Activated naive CD8-positive, alpha-beta T cell treated with anti-CD3 and anti-CD28 coated beads, Interleukin-2, amount 50 U/mL, for 16 hours (primary cell): ENCODE measurements at places on chromosomes 5 and 9.

DNA sequence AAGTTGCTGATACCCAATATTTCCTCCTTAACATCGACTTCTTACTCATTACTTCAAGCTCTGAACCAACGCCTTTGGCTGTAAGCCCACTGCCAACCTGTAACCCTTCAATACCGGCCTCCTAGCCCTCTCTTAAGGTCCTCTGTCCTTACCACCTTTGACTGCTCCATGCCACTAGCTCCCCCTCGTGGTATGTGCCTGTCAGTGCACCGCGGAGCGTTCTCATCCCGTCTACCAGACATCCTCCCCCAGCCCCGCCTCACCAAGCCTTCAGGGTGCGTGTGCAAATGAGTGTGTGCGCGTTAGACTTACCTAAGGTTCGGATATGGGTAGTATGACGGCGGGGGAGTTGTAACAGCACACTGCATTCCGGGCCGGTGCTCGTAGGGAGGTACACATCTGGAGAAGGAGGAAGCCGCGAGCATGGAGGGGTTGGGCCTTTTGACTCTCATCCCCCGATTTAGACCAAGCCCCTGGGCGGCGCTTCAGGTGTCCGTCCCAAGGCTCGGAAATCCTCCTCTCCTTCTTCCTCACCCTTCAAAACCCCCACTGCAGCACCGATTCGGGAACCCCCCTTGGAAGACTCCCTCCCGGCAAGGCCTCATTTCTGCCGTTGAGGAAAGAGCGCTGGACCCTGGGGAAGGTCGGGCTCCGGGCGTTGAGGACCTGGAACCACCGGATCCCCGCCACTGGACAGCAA is 2.8 kb upstream of the MYORG start:
- peak; percentile 87 for DNase-seq

DNA sequence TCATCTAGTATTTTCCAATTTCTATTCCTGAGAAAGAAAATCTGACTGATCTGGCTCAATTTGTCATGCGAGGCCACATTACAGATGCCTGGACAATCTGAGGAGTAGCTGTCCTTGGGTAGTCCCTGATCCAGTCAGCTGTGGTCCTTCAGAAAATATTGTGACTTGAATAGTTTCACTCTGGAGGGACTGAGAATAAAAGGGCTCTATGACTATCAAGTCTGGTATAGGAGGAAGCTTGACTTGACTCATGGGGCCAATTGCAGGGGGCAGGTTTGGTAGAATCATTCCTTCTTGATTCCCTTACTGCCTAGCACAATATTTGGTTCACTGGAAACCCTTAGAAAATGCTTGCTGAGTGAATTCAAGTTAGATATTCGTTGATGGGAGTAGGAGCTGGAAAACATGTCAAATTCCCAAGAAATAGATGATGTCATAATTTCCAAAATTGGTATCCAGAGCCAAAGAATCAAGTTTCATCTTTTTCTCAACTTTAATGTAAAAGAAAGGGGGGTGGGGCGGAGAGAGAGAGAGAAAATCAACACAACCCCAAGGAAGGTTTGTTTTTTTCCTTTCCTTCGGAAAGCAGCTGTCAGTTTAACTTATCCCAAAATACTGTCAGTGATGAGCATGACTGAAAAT is 32.4 kb upstream of the STX17 start:
- no peak for DNase-seq

- no peak for DNase-seq
Measured at GRCh38 chr5:92641031-92641962, 939.7 kb downstream of the NR2F1-AS1 start.

GRCh38 chr5:132012371-132013005 is 1.0 kb upstream of the ACSL6 start:
- DNase-seq, result no peak

DNA sequence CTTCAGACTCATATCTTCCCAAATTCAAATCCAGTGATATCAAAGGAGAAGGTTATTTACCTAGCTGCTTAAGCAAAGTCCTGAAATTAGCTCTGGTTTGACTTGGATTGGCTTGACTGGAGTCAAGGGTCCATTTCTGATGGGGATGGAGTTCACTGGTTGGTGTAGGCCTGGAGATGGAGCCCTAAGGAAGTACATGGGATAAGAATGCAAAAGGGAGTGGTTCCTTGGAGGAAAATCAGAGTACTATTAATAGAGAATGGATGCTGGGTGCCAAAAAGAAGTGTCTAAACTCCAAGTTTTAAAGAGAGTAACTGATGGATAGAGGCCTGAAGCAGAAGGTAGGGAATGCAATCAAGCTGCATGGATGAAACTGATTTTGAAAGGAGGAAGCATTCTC is 13.8 kb downstream of the TXNDC8 start:
- no peak for DNase-seq

DNA sequence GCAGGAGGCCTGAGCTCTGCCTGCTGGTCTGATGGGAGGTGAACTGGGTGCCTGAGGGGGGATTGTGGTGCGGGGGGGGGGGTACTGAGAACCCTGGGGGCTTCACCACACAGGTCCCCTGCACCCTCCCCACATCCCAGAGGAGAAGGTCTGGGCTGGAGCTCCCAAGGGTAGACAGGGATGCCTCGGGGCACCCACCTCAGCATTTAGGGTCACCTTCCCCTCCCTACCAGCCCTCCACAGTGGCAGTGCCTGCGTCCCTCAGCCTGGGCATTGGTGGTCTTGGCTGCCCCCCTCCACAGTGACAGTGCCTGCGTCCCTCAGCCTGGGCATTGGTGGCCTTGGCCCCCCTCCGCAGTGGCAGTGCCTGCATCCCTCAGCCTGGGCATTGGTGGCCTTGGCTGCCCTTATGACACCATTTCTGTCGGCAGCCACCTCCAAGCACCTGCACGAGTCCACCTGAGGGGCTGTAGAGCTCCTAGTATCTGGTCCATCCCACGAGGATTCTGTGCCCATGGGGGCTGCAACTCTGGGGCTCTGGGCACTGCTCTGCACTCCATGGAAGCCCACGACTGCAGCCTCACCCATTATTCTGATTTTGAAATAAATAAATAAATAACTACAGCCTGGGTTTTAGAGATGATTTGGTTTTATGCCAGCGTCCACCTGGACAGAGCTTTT is 21.5 kb downstream of the NKD2 start:
- DNase-seq, result no peak

DNA sequence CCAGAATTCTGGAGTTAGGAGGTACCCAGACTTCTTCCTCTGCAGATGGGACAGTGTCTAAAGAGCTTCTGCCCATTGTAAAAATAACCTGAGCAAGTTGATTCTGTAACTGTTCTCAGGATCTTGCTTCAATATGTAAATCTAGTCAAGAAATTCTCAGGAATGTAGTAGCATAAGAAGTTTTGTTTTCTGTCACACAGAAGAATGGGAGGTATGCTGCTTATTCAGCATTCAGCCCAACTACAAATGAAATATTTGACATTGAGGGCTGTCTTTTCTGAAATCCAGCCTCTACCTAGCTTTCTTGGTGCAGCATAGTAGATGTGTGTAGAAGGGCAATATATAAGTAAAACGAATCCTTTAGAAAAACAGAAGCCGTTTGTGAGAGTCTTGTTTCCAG is 13.8 kb downstream of the MACIR start:
- DNase-seq, result no peak

DNA sequence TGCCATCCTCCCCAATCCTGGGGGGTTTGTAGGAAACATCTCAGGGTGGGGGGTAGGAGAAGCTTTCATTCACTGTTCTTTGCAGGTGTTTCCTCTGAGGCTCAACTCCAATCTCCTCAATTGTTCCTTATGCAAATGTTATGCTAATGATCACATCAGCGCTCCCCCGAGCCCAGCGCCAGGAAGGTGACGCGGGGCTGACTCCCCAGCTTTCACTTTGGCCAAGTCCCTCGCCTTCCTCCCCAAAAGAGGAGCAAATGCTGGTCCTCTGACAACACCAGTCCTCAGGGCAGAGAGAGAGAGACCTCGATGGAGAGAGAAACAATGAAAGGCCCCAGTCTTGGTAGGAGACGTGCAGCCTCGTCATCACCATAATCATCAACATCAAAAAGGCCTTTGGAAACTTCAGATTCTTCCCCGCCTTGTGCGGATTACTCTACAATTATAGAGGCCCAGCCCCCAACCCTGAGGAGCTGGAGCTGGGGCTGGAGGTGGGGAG is 39.1 kb downstream of the PCDH1 start:
- DNase-seq, result no peak

- DNase-seq, result no peak
Measured at GRCh38 chr9:137776306-137776995, 101.1 kb upstream of the CACNA1B start.

- DNase-seq, result no peak
Measured at GRCh38 chr5:150623152-150623877, 17.1 kb upstream of the SYNPO start.

- DNase-seq, result no peak
Measured at GRCh38 chr9:23774266-23774665, 51.8 kb downstream of the ELAVL2 start.

DNA sequence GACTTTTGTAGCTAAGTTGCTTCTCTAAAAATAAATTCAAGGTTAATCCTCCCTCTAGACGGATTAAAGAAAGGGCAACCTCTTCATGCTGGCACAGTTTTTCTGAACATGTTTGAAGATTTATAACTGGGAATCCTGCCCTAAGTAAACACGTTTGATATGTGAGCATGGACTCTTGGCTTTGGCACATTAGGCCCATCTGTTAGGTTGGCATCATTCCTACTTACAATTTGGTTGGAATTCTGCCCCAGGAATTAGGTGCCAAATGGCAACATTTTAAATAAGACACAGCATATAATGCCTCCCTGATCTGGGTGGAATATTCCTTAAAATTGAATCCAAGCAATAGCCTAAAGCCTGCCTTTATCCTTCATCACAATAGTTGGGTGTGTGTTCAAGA is 372.3 kb upstream of the CDH18 start:
- DNase-seq, result no peak

DNA sequence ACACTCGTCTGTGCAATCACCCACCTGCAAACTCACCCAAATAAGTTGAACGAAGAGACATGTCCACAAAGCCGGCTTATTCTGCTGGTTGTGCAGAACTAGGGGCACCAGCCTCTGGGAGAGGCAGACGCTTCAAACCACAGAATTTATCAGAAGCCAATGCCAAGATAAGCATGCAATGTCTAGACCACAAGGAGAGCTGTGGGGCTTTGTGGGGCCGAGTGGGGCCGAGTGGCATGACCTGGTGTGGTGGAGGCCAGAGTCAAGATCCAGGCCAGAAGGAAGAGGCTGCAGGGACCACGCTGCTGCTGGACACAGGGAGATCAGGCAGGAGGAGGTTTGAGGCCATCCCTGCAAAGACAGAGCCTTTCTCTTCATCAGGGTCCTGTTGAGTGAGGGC is 259.0 kb downstream of the IRX2 start:
- no peak for DNase-seq

DNA sequence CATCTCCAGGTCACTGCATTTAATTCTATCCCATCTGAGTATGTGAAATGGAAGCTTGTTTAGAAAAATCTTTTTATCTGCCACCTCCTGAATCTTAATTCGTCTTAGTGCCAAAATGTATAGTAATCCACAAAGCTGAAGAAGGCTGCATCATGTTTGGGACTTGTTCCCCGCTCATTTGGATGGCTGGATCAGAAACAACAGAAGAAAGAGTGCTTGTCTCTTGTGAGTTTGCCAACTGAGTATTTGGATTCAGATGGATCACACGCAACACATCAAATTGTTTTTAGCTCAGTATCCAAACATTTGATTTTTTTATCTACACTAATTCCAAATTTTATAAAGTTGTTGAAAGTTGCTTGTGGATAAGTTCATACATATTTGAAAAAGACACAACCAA is 197.2 kb upstream of the PAPPA start:
- DNase-seq, result no peak

GRCh38 chr9:128072144-128073021 is 4.4 kb downstream of the SLC25A25 start:
- DNase-seq, result peak; percentile 13

DNA sequence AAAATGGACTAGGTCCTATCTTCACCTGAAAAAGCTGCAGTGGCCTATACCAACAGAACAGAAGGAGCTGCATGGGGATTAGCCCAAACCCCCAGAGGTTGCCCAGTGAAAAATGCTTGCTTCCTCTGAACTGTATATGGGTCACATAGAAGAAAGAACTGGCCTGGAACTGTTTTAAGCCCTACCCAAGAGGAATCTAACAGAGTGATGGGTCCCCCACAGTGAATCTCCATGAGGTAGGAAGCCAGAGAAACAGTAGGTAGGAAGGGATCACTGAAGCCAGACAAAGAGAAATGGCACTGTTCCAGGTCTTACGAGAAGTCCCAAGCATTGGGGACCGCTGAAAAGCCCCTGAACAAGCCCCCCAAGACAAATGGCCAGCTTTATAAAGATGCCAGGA is 28.8 kb upstream of the TRIM32 start:
- DNase-seq, result no peak

- DNase-seq, result no peak
Measured at GRCh38 chr5:165014439-165014838, 1509.0 kb downstream of the MAT2B start.

GRCh38 chr9:106532306-106533015 is 330.5 kb upstream of the ZNF462 start:
- DNase-seq, result no peak
